PC-9 (cell line): ENCODE measurements at places on chromosomes 3 and 15. TPM values are rescaled to one million over a fixed set of nuclear protein-coding genes. Genes with fewer than 3 reads are reported as not detected.

SEMA3G gene
- 1.3 and 1.4 TPM in 2 replicates for total RNA-seq

TUSC7 gene
- total RNA-seq: not detected in 2 replicates

DNA sequence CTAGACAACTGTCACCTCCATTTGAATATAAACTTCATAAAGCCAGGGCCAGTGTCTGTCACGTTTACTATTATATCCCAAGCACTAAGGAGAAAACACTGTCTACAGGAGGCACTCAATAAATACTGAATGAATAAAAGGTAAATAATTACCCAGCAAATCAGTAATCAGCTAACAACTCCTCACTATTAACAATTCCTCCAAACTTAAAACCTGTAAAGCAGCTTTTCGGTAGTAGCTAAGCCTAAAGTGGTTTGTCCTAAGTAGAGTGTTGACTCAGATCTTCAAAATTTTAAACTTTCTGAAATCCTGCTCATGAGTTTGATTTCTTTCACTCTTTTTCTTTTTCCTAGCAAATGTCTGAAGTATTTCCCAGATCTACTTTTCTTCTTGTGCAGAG is 39.9 kb downstream of the C3orf80 start:
- H3K36me3 ChIP-seq: no peaks in the 10 kb centered on the region
- H3K27me3 ChIP-seq: no peaks in the 10 kb centered on the region
- no peak overlapping the region for H3K4me3 ChIP-seq
- no peak for DNase-seq

DNA sequence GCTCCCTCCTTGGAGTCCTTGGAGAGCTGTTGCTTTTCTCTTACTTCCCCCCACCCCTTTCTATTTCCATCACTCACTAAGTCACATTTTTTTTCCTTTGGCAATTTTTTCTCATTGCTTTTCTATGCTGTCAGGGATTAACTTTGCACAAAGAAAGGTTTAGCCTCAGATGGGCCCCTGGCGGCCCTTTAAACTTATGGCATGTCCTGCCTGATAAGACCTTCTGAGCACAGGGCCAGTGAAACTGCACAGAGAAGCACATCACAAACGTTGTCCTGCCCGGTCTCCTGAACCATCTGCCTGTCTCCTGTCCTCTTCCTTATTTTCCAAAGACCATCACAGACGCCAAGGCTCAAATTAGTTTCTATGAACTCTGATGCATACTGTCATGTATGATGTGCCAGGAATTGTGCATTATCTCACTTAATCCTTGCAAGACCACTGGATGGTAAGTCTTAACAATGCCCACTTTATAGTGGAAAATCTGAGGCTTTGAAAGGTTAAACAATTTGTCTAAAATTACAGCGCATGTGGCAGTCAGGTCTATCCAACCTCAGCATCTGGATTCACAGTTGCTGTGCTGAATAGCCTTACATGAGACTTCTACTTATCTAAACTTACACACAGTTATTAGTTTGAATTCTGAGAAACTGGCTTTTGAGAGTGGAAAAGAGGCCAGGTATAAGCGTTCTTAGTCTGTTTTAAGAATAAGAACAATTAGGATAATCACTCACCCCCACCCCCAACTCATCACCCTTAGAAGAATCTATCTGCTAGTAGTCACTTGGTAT is 648.1 kb downstream of the NTRK3 start:
- no peak for DNase-seq
- no peaks in the 10 kb centered on the region for H3K27me3 ChIP-seq
- H3K36me3 ChIP-seq: no peaks in the 10 kb centered on the region
- no peak overlapping the region for H3K27ac ChIP-seq
- no peaks in the 10 kb centered on the region for H3K4me1 ChIP-seq
- no peak overlapping the region for H3K4me3 ChIP-seq

- H3K27me3 ChIP-seq: no peaks in the 10 kb centered on the region
- H3K36me3 ChIP-seq: no peaks in the 10 kb centered on the region
- no peak for DNase-seq
Observed at GRCh38 chr3:194225418-194225812, 89.5 kb downstream of the HES1 start.

DNA sequence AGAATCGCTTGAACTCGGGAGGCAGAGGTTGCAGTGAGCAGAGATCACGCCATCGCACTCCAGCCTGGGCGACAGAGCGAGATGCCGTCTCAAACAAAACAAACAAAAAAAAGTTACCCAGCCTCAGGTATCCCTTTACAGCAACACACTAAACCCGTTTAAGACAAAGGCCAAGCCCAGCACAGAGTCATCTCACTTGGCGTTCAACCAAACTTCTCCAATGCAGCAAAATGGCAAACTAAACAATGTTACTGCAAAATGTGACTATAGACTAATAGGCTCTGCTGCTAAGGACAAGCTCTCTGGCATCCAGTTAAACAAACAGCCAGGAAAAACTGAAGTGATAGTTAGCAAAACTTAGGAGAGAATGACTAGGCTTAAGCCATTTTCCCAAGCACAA is 6.4 kb upstream of the FAM219B start:
- H3K36me3 ChIP-seq: 0 out of 2 replicates have a peak, but pooled peaks cover 6% of the 10 kb centered on the region
- no peaks in the 10 kb centered on the region for H3K27me3 ChIP-seq
- no peak overlapping the region for H3K27ac ChIP-seq
- DNase-seq: peak; percentile 53
- no peaks in the 10 kb centered on the region for H3K4me1 ChIP-seq
- H3K4me3 ChIP-seq: no peak overlapping the region

DNA sequence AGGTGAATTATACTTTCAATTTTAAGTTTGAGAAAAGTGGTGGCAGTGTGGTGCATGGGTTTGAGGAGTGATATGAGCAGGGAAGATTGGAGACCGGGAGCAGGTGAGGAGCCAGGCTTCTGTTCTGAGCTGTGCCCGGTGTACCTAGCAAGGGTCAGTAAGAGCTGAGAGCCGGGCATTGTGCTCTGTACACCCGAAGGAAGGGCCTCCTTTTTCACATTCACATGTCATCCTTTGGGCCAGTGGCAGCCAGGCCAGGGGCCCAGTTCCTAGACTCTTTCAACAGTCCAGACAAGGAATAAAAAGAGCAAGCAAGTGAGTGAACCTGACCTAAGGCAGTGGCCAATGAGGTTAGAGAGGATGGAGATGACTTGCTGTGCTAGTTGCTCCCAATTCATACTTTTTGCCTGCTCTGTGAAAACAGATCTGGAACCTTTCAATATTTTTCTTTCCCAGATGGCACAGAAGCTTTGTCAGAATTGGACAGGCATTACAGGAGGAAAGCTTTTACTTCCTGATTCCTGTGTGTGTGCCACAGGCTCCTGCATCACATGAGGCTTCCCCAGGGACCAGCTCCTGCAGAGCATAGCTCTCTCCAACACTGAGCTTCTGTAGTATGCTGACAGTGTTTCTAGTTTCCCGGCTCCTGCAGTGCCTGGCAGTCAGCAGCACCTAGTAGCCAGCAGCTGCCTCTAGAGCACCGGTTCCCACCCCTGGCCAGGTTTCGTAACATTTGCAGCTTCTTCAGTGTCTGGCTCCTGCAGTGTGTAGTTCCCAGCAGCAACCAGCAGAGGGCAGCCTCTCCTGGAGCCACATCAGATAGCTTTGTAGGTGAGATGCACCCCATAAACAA is 5.3 kb upstream of the TRA2B start:
- no peak overlapping the region; the same call in 1 of the 2 replicates for H3K4me3 ChIP-seq
- H3K4me1 ChIP-seq: peaks cover 48% of the 10 kb centered on the region
- H3K27ac ChIP-seq: no peak overlapping the region
- DNase-seq: peak; percentile 93
- no peaks in the 10 kb centered on the region for H3K27me3 ChIP-seq

DNA sequence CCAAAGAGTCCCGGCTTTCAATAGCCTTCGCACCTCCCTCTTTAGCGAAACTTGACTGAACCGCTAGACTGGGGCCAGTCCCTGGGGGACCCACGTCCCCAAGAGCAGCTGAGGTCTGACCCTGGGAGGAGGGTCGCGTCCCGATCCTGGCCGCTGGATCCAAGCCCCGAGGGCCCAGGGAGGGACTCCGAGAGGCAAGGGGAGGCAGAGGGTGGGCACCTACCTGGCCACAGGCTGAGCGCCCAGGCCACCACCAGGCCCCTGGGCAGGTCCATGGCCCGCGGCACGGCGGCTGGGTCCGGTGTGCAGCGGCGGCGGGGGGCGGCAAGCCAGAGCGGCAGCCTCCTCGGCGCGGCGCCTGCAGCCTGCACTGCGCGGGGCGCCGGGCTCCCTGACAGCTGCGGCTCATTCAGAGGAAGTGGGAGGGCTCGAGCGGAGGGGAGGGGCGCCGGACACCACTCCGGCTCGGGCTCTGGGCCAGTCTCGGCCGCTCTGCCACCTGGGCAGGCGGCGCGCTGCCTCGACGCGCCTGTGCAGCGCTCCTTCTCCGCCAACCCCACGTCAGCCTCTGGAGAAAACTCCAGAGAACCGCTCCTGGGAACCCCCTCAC is at the start of gene ITGA11:
TSS of gene ITGA11 (minus strand) at position 372 of the 610 bp plus-strand sequence. CDS start at position 275, 97 bp downstream.
- peak; percentile 57 for DNase-seq
- H3K36me3 ChIP-seq: no peaks in the 10 kb centered on the region
- H3K4me3 ChIP-seq: peak within 1 kb of the TSS; percentile 21; the same call in 1 of the 2 replicates
- H3K4me1 ChIP-seq: no peaks in the 10 kb centered on the region
- H3K27me3 ChIP-seq: peaks cover 43% of the 10 kb centered on the region

- no peak overlapping the region for H3K4me3 ChIP-seq
- no peaks in the 10 kb centered on the region for H3K36me3 ChIP-seq
- no peak overlapping the region for H3K27ac ChIP-seq
- H3K27me3 ChIP-seq: no peaks in the 10 kb centered on the region
- H3K4me1 ChIP-seq: no peaks in the 10 kb centered on the region
Observed at GRCh38 chr15:27686971-27687370, 412.1 kb downstream of the OCA2 start.

DNA sequence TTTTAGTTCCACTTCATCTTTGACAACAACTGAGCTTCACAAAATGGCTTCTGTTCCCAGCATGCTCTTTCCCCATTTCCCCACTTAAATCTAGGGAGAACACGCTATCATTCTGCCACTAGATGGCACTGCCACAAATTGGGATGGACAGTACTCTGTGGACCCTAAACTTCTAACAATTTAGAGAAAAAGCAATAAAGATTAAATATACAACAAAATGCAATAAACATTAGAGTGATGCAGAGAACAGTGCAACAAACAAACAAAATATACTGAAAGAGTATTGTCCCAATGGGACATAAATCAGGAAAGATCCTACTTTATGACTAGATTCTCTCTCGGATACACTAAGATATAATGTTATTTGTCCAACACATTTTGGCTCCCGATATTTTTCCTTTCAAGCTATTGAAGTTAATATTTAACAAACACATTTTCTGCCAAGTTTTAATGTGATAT is 169.7 kb upstream of the TMCO5A start:
- H3K27ac ChIP-seq: no peak overlapping the region
- no peak for DNase-seq
- H3K4me3 ChIP-seq: no peak overlapping the region
- H3K4me1 ChIP-seq: no peaks in the 10 kb centered on the region
- H3K27me3 ChIP-seq: no peaks in the 10 kb centered on the region

- no peaks in the 10 kb centered on the region for H3K27me3 ChIP-seq
- DNase-seq: peak; percentile 7
- H3K4me3 ChIP-seq: no peak overlapping the region
- H3K36me3 ChIP-seq: no peaks in the 10 kb centered on the region
Observed at GRCh38 chr3:175399156-175399840, 540.2 kb downstream of the NAALADL2 start.

DNA sequence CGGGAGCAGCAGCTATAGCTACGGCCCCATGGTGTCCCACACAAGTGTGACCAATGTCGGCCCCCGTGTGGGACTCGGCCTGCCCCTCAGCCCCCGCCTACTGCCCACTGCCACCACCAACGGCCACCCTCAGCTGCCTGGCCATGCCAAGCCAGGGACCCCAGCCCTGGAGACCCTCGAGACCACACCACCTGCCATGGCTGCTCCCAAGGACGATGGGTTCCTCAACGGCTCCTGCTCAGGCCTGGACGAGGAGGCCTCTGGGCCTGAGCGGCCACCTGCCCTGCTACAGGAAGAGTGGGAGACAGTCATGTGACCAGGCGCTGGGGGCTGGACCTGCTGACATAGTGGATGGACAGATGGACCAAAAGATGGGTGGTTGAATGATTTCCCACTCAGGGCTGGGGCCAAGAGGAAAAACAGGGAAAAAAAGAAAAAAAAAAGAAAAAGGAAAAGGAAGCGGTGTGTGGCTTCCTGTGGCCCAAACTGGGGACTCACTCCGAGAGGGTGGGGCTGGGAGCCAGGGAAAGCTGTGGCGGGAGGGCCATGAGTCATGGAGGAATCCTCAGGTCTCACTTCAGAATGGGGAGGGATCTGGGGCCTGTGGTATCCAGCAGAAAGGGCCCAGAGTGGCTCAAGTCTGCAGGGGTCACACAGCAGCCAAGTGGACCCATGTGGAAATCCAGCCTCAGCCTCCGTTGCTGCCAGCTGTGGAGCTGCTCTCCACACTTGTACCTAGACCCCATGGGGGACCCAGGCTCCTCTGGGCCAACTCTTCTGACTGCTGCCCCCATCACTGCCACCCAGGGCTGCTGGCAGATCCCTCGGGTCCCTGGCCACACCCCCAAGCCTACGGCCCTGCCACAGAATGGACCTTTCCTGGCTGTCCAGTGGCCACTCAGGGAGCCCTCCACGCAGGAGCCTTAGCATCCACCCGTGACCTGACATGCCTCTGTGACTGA is 26.1 kb downstream of the PTH1R start:
- no peaks in the 10 kb centered on the region for H3K4me1 ChIP-seq
- H3K27me3 ChIP-seq: no peaks in the 10 kb centered on the region
- DNase-seq: peak; percentile 59
- H3K27ac ChIP-seq: no peak overlapping the region
- no peaks in the 10 kb centered on the region for H3K36me3 ChIP-seq

DNA sequence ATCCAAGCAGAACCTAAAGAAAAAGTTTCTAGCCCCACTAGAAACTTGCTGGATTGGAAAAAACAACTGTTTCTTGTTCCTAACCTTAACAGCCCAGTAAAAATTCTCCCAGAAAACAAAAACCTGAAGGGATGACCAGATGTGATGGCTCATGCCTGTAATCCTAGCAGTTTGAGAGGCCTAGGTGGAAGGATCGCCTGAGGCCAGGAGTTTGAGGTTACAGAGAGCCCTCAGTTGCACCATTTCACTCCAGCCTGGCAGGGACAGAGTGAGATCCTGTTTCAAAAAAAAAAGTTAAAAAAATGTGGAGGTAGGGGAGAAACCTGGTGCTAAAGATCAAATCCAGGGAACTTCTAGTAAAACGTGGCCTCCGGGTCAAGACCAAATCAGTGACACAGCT is 38.6 kb upstream of the RAF1 start:
- H3K4me3 ChIP-seq: no peak overlapping the region
- no peaks in the 10 kb centered on the region for H3K27me3 ChIP-seq
- peaks cover 16% of the 10 kb centered on the region for H3K4me1 ChIP-seq
- DNase-seq: no peak
- no peaks in the 10 kb centered on the region for H3K36me3 ChIP-seq

DNA sequence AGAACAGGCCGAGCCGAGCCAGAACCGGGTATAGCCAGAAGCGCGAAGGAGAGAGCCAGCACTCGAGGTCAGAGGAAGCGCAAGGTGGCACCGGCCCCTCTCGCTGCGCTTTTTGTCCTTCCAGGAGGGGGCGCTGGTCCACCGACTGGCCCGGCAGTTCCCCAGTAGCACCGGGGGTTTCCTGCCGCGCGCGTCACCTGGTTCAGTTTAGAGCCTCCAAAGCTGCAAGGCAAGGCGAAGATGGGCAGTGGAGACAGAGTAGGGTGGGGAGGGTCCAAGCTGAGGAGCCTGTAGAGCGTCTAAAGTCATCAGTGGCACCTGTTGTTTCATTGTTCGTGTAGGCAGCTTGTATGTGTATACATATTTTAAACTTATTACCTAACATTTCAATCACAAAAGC is 7.6 kb upstream of the NR2E3 start:
- no peaks in the 10 kb centered on the region for H3K36me3 ChIP-seq
- no peak overlapping the region for H3K27ac ChIP-seq
- peaks cover 20% of the 10 kb centered on the region for H3K4me1 ChIP-seq
